Stimulated activated CD4-positive, alpha-beta T cell treated with anti-CD3 and anti-CD28 coated beads, Interleukin-1b, Interleukin-23, amount 100 ng/mL, for 48 hours (primary cell): ENCODE measurements at places on chromosomes 13 and 19.
A peak's percentile ranks its signal among the peaks of the same experiment; 100 is the strongest.

GRCh38 chr13:54226876-54227275 is 1198.3 kb downstream of the OLFM4 start:
- no peak for DNase-seq

GRCh38 chr13:50101590-50101989 is 86.3 kb downstream of the KCNRG start:
- no peak for DNase-seq

DNA sequence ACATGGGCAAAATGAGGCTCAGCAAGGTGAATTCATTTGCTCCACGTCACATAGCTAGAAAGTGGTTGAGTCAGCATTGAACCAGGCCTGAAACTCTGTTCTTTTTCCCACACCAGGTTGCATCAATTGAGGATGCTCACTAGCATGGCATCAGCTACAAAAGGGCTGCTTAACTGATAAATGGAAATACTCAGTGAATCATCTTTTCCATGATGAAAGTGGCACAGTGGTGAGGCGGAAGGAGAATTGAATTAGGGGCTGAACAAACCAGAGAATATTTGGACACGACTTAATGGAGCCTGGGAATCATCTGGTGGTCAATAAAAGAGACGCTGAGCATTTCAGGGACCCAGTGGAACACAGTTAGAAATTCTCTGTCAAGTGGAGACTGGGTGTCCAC is 320.1 kb upstream of the MAB21L1 start:
- DNase-seq = no peak

DNA sequence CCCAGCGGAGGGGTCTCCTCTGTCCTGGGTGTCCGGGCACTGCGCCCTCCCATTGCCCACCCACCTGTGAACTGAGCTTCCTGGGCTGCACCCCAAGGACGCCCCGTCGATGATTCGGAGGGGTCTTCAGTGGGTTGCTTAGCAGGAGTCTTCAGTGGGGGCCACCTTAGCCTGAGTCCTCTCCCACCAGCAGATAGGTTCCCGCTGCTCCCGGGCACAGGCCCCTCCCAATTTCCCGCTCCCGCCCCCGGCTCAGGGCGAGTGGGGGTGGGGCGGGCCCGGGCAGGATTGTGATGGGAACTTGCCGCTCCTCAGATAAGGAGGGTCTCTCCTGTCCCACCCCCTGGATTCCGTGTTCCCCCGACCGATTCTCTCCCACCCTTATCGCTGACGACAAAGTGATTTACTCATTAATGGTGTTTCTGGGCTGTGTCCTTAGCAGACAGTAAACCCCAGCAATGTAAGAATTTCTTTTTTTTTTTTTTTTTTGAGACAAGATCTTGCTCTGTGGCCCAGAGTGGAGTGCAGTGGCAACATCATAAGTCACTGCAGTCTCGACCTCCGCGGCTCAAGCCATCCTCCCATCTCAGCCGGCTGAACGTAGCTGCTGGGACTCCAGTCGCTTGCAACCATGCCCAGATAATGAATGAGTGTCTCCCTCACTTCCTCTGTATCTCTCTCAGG is 655 bp upstream of the S1PR5 start:
- no peak for DNase-seq

DNA sequence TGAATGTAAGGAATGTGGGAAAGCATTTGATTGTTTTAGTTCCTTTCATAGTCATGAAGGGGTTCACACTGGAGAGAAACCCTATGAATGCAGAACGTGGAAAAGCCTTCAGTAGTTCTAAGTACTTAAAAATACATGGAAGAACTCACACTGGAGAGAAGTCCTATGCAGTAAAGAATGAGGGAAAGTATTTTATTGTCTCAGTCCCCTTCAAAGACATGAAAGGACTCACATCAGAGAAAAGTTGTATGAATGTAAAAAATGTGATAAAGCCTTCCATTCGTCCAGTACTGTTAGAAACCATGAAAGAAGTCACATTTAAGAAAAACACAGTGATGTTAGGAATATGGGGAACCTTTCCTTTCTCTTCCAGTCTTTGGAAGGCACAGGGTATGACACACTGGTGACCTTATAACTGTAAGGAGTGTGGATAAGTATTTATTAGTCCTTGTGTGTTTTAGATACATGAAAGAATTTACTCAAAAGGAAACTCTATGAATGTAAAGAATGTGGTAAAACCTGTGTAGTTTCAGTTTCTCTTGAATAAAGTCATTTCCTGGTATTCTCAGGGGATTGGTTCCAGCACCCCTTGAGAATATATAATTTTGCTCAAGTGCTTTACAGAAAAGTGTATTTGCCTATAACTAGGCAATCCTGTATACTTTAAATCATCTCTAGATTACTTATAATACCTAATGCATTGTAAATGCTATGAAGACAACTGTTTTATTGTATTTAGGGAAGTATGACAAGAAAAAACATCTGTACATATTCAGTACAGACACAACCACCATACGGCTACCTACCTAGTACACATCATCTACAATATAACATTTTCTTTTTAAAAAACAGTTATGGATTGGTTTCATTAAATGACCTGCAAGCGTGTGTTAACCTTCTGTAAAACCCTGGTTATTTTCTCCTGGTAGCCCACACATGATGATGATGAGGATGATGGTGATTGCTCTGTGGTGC is 52.8 kb downstream of the ZNF823 start:
- DNase-seq = no peak

DNA sequence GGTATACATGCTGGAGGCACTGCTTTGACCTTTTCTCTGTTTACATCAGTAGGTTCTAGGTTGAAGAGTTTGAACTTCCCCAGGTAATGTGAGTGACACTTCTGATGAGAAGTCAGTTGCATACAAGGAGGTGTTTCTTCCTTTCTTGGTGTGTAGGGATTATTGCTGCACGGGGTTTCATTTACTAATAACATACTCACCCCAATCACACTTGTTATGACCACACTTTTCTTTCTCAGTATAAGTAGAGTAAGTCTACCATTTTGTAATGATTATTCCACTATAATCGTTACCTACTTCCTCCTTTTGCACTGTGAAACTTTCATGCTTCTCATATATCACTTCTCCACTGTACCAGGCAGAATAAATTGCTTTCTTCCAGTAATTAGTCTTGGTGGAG is 138.0 kb downstream of the TNFSF13B start:
- DNase-seq = no peak

GRCh38 chr19:8615024-8615423 is 4.5 kb upstream of the ADAMTS10 start:
- DNase-seq = no peak

- no peak for DNase-seq
Observed at GRCh38 chr13:113901231-113901630, 37.4 kb upstream of the GAS6 start.

DNA sequence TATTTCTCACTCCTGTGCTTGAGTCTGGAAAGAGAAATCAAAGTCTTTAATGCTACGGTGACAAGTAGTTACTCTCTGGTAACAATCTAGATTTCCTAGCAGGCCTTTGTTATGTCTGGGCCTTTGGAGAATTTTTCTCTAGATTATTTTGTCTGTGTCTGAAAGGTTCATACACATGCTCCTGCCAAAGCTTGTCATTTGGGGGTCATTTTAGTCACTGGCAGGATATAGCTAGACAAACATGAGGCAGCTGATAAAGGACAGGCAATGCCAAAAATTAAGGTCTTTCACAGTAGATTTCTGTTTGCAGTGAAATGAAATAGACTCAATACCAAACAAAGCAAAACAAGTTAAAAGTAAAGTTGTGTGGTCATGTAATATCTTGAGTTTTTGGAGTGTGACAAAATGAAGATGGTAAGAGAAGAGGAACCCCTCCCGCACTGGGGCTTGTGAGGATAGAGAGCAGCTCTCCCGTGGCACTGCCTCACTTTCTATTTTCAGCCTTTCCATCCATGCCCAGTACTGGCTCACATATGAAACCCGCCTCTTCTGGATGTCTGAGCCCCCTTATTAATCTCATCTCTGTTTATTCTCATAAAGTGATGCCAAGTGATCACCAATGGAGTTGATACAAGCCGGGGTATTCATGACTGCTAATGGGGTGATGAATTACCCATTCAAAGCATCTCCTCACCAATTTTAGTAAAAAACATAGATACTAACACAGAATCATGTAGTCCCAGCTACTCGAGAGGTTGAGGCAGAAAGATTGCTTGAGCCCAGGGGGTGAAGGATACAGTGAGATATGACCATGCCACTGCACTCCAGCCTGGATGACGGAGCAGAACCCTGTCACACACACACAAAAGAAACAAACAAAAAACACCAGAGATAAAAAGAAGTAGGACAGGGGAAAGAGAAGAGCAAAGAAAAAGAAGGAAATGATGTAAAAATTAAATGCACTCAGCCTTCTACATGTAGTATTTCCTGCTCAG is 389.3 kb downstream of the FGF14 start:
- no peak for DNase-seq

- no peak for DNase-seq
Observed at GRCh38 chr19:33492090-33492489, 29.5 kb downstream of the PEPD start.

GRCh38 chr19:56566904-56567273 is 379 bp upstream of the ZNF470 start:
- peak; percentile 32 for DNase-seq

GRCh38 chr13:101258071-101258470 is 158.2 kb downstream of the NALCN start:
- DNase-seq = peak; percentile 78

DNA sequence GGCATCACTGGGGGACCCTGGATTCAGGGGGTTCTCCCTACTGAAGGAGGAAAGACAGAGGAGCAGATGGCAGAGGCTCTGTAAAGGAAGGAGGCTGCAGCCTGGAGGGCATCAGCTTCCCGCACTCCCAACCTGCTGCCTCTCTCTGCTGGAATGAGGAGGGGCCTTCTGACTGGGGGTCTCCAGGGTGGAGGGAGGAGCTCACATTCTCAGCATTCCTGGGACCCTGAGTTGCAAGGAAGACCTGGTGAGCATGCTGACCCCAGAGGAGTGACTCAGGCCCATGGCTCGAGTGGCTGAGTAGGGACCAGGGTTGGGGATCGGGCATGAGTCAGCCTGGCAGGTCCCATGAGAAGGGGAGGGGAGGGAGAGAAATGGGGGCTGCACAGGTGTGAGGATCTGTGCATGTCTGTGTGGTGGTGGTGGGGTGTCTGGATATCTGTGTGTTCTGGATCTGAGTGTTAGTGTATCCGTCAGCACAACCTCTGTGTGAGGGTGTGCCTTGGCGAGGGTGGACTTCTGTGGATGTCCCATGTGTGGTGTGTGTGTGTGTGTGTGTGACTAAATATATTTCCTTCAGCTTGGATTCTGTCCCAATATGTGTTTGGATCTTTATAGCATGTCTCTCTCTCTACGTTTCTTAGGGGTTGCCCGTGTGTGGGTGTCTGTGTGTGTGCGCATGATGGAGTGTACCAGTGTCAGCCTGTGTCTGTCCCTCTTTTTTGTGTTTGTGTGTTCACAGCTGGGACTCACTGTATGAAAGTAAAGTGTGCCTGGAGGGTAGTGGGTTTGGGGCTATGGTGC is 4.6 kb downstream of the AXL start:
- DNase-seq = no peak

- DNase-seq = no peak
Observed at GRCh38 chr19:29551774-29552173, 26.0 kb downstream of the VSTM2B start.

GRCh38 chr13:42804244-42804874 is 23.0 kb downstream of the FAM216B start:
- no peak for DNase-seq

DNA sequence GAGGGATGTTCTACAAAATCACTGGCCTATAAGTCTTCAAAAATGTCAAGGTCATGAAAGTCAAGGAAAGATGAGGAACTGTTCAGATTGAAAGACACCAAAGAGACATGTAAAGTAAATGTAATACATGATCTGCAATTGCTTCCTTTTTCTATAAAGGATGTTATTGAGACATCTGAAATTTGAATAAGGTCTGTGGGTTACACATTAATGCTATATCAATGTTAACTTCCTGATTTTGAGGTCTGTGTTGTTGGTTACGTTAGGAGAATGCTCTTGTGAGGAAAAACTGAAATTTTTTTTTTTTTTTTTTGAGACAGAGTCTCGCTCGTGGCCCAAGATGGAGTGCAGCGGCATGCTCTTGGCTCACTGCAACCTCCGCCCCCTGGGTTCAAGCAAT is 197.4 kb downstream of the RGCC start:
- no peak for DNase-seq

DNA sequence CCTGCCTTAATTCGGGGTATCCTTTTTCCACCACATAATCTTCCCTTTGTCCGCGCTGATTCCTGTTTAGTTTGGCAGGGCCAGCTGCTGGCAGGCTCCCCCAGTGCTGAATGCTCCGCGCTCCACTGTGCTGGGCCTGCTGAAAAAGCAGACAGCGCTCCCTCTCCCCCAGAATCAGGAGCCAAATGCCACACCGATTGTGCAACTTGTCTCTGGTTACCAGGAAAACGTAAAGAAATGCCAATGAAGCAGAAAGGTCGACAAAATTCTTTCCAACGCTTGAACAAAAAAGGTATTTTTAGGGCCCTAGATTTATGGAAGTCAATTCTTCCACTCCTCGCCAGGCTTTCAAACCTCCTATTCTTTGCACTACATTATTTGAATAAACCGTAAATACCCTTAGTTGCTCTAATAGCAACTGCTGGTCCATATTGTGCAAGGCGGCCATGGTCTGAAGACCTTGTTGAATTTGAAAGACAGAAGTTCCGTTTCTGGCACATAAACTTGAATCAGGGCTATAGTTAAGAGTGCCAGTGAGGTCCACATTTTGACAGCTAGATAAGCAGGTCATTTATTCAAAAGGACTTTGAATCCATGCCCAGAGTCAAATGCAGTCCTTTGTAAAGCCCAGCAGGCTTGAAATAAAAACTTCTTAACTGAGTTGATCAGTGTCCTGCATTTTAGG is 206.7 kb upstream of the RFC3 start:
- DNase-seq = no peak

GRCh38 chr13:39910833-39911232 is 255.4 kb downstream of the COG6 start:
- no peak for DNase-seq

DNA sequence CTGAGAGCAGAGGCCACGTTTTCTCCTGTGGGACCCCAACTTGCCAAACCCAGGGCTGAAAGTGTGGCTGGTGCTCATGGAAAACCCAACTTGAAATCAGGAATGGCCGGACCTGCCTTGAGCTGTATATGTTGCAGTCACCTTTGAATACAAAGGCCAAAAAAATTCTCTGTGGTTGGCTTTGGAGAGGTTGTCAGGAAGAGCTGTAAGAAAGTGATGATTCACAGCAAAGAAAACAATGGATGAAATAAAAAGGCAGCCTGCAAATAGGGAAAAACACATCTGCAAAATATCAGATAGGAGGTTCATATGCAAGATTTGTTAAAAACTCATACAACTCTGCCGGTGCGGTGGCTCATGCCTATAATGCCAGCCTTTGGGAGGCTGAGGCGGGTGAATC is 715.8 kb downstream of the UQCRFS1 start:
- no peak for DNase-seq

- no peak for DNase-seq
Observed at GRCh38 chr13:59182241-59182640, 981.5 kb downstream of the DIAPH3 start.

- DNase-seq = peak; percentile 24
Observed at GRCh38 chr13:41962994-41963393, 2.1 kb upstream of the VWA8 start.

DNA sequence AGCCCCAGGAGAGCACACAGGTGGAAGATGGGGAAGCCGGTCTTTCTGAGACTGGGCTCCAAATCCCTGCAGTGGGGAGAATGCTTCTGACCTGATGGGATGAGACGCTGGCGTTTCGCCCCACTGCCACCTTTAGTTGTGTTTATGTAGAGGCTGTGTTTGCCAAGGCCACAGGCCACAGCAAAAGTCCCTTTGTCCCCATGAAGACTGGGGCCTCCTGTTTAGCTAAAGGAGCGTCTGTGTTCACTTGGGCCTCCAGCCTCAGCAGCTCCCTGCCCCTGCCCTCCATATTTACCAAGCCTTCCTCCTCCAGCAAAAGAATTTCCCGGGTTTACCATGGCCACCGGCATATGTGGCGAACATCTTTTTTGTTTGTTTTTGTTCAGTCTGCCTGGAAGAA is 10.4 kb upstream of the KLK14 start:
- DNase-seq = no peak
